Stimulated activated CD4-positive, alpha-beta T cell treated with anti-CD3 and anti-CD28 coated beads, Interleukin-12 subunit alpha, Interleukin-12 subunit beta, amount 100 ng/mL, for 4 hours (primary cell): ENCODE measurements at places on chromosomes 12 and 14.
A peak's percentile ranks its signal among the peaks of the same experiment; 100 is the strongest.

DNA sequence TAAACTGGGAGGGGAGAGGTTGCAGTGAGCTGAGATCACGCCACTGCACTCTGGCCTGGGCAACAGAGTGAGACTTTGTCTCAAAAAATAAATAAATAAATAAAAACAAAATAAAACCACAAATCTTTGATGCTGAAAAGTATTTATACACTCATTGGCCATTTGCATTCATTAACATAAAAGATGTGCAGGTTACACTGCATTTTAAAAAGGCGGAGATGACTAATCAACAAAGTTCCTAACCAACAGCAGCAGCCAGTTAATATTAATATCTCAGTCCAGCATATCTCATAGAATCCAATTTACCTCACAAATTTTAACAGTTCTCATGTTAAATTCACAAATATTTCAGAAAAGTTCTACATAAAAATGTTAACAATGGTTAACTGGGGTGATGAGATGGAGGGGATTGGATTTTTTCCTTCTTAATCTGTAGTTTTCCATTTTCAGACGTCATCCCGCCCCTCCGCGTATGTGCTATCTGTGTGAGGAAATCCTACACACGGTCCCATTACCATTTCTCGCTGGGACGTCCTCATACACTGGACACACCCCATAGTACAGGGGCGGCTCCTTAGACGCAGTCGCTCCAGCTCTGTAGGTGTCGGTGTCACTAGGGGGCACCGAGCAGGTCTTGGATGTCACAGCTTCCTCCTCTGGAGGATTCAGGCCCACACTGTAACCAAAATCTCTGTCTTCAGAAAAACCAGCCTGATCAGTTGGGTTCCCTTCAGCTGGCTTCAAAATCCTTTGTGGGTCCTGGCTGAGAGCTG, 7.3 kb downstream of the ANKLE2 start:
- DNase-seq: no peak

- DNase-seq: no peak
Observed at GRCh38 chr12:32334371-32334777, 65.0 kb upstream of the FGD4 start.

DNA sequence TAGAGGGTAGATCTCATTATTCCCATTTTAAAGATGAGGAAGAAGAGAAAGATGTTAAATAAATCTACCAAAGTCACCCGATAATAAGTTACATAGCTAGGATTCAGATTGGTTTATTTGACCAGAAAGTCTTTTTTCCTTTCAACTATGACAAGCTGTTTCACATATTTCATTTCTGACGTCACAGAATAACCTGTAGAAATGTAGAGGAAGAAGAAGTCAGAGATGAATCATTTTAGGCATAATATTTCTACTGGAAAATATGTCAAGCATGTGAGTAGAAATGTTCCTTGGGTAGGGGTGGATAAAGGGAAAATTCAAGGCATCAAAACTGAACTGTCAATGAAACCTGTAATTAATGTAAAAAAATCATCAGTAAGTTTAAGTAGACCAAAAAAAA, 107.0 kb downstream of the MGST1 start:
- DNase-seq: no peak

DNA sequence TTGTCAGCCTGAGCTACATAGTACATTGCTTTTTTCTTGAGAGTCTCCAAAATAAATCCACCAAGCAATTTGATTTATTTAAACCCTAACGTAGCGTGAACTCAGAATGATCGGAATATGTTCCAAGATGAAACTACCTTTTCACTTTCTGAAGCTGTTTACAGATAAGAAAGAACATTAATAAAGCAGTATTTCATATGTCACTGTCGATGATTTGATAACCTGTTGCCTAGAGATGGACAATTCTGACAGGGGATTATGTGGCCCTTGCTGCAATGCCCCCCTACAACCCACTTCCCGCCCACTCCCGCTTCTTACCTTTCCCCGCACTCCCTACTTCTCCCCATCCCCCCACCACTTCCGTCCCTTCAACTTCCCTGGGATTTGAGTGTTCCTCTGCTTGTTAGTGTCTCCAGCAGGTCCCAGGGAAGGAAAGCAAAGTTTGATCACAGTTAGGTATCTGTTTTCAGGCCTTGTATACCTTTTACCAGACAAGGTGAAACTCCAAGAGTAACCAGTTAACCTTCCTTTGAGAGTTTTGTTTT, 229.2 kb upstream of the HMGA2 start:
- DNase-seq: no peak

- DNase-seq: no peak
Observed at GRCh38 chr14:75016815-75017214, 14.1 kb downstream of the EIF2B2 start.

- DNase-seq: no peak
Observed at GRCh38 chr14:24378981-24379906, 11.3 kb downstream of the NFATC4 start.

- DNase-seq: no peak
Observed at GRCh38 chr12:42744539-42745182, 155.1 kb upstream of the PRICKLE1 start.

DNA sequence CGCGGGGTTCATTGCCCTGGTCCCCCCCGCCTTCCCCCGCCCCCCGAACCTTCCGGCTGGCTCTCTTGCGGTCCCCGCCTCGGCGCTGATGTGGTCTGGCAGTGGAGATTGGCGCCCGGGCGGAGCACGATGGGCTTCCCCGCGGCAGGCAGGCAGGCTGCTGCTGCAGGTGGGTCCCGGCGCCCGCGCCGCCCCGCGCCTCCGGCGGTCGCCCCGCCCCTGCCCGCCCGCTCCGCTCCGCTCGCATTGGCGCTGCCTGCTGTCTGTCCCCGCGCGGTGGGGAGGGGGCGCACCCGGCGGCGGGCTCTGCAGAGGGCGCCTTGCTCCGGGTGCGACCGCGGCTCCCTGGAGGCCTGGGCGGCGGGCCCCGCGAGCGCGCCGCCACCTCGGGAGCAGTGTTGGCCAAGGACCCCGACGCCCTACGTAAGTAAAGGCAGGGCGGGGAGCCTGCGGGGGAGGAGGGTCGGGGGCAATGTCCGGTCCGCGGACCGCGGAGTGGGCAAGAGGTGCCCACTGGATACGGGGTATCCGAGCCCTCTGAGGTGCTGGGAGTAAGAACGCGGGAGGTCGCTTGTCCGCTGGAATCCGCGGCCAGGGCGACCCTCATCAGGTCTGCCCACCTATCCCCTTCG, at the start of gene AKAP5:
AKAP5 (plus strand) TSS at position 309 of the 632 bp plus-strand sequence. CDS start 2,896 bp downstream, outside the sequence.
- DNase-seq: peak; percentile 60

DNA sequence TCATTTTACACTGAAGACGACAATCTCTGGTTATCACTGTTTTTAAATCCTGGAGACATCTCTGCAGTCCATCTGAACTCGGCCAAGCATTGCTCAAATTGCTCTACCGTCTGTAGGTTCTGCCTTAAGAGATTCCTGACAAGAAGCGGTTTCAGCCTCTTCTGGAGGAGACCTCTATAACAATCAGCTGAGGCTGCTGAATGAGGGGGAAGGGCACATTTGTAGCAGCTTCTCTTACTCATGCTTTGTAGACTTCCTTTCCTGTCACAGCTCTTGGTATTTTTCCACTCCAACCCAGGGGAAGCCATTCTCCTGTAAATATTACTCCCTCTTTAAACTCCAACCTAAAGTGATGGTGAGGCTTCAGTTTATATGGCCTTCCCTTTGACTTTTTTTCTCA, 3.0 kb downstream of the ARG2 start:
- DNase-seq: no peak

DNA sequence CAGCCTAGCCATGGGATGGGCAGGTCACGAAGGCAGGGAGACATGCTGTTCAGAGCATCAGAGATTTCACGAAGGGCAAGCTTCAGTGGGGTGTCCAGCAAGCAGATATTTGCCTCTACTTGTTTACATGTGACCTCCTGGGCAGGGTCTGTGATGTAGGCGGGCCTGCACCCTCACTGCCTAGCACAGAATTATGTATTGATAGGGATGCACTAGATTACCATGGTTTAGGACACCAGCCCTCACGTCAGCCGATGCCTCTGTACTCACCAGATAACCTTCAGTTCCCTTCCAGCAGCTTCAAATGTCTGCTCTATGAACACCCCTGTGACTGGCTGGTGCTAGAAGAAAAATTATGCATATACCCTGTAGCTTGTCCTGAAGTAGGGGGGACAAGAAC, 5.1 kb upstream of the EIF5 start:
- DNase-seq: no peak

DNA sequence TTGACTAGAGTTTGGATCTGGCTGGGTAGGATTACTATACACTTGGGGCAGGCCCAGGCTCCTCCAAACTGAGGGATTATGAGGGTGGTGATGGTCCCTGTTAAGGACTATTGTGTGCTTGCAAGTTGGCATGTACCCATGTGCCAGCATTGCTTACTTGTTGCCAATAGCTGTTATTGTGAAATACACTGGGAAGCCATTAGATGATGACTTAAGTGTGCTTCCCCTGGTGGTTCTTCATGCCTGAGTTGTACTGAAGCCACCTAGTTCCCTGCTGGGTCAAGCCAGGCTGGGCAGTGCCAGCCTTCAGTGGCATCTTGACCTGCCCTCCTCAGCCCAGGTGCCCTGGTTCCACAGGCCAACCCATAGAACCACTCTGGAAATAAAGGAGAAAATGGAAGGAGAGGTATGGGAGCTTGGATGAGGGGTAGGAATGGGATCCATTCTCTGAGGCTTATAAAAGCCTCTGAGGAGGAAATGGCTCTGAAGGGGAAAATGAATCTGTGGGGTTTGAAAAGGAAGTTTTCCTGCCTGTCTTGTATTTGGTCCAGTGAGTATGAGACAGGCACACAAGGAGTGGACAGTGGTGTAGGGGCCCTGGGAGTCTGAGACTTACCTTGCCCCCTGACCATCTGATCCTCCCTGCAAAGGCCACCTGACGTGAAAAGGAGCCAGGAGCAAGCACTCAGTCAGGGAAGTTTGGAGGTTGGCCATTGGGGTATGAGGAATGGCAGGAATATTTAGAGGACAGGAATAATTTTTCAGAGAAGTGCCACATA, 724 bp downstream of the LTB4R start:
- no peak for DNase-seq

GRCh38 chr14:32381869-32382268, 52.8 kb downstream of the AKAP6 start:
- no peak for DNase-seq

DNA sequence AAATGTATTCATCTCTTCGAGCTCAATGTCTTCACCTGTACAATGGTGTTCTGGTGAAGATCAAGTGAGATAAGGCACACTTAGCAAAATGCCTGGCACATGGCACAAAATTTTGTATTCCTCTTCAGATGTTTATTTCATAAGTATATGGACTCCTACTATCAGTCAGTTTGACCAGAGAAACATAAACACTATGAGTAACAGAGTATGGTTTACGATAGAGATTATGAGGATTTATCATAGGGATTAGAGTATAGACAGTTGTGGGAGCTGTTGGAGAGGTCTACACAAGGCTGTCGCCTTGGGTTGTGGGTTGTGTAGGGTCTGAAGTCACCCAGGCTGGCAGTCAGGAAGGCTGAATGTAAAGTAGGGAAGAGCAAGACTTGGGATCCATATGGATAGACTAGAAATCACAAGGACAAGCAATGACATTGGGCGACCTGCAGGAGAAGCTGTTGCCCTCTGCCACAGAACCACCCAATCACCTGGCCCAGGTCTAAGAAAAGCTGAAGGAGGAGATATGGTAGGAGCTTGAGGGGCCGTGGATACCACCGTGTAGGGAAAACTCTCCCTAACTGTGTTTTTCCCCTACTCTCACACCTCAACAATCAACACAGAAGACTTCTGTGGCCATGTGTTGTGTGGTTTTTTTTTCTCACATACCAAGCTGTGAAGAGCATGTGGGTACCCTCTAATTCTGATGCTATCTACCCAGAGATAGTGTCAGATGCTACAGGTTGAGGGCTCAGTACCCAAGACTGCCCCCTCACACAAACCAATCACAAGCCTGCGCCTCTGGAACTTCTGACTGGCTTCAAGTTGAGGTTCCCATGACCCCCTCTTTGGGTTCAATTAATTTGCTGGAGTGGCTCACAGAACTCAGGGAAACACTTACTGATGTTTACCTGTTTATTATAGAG, 27.2 kb upstream of the RESF1 start:
- no peak for DNase-seq

DNA sequence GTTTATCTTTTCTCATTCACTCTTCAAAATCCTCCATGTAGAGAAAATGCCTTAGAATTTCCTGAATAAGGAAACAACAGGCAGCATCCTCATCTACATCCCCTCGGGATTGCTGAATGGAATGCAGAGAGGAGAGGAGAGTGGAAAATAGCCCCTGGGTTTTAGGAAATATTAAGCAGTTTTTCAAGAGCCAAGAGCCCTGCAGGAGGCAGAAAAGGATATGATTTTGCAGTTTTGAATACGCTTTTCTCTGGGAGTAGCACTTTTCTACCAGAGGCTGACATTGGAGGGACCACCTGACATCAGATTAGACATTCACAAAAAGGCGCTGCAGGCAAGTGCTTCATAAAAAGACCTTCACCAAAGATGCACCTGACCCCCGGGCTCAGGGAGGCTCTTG, 362.2 kb upstream of the SFSWAP start:
- DNase-seq: no peak

- no peak for DNase-seq
Observed at GRCh38 chr14:38074081-38074480, 133.6 kb upstream of the SSTR1 start.

- no peak for DNase-seq
Observed at GRCh38 chr12:20120403-20120725, 248.0 kb upstream of the PDE3A start.

DNA sequence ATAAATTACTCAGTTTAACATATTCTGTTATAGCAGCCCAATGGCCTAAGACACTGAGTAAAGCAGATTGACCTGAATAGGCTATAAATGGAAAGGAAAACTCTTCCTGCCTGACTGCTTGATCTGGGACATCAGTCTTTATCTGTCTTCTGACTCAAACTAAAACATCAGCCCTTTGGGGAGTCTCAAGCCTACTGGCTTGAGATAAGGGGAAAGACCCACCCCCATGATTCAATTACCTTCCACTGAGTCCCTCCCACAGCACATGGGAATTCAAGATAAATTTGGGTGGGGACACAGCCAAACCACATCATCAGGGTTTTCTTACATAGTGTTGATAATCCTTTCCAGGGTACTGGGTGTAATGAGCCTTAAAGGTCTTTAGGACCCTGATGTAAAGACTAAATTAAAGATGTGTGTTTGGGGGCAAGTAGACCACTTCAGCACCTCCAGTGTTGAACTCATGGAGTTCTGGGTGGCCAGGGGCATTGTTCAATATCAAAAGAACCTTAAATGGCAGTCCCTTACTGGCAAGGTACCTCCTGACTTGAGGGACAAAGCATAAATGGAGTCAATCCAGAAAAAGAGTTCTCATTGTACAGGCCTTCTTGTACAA, 67.8 kb downstream of the TSHR start:
- no peak for DNase-seq

DNA sequence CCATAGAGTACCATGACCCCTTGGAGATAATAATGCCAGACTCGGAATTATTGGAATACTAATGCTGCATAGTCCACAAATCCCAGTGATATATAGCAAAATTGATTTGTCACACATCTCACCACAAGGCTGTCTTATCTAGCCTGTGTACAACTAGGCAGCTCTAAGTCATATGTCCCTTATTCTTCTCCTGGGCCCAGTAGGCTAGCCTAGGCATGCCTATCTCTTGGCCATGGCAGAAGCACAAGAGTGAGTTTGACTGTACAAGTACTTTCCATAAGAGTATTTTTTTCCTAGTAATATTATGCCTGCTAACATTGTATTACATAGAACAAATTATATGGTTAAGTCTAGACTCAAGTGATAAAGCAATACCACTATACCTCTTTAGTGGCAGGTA, 1122.1 kb upstream of the SEL1L start:
- no peak for DNase-seq
